Heart right ventricle (tissue), 16 donors: ENCODE measurements at places on chromosomes 7 and 10. TPM values are rescaled to one million over a fixed set of nuclear protein-coding genes. Genes with fewer than 3 reads are reported as not detected.

DNA sequence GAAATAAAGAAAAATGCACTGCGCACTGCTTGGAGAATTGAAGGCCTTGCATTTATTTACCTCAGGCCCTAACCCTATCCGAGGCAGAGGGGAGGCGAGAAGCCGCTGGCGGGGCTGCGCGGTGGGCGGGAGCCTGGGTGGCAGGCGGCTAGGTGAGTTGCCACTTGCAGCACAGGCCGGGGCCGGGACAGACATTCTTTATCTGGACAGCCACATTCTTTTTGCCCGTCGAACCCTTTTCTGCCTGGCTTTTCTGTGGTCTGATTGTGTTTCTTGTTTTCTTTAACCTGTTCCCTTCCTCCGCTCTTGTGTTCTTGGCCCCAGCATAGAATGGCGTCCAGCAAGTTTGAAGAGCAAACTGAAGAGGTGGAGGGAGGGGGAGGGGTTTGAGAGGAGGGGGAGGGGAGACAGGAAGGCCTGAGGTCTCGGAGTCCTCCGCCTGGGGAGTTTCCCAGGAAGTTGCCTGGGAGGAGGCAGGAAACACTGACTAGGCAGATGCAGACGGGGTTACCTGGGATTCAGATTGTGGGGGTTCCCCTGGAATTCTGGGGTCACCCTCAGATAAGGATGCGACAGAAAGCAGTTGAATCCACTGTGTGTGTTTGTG, 5.1 kb downstream of the SHH start:
- no peak overlapping the region for H3K4me3 ChIP-seq
- no peak overlapping the region for H3K27ac ChIP-seq
- peaks cover 100% of the 10 kb centered on the region for H3K27me3 ChIP-seq
- peaks cover 45% of the 10 kb centered on the region for H3K4me1 ChIP-seq
- no peak for DNase-seq

- no peak overlapping the region for H3K4me3 ChIP-seq
- H3K27ac ChIP-seq = peak overlapping the region; percentile 20
- peaks cover 94% of the 10 kb centered on the region for H3K36me3 ChIP-seq
- peaks cover 26% of the 10 kb centered on the region for H3K4me1 ChIP-seq
- no peaks in the 10 kb centered on the region for H3K27me3 ChIP-seq
- no peak for DNase-seq
These were observed 51.7 kb downstream of the HABP2 start for GRCh38 chr10:113604572-113604971.

Gene MPP7
- 3.5 TPM for polyA plus RNA-seq

Gene TMEM26
- 0.06 TPM for polyA plus RNA-seq

- no peaks in the 10 kb centered on the region for H3K36me3 ChIP-seq
- H3K27ac ChIP-seq = no peak overlapping the region
These were observed 282.1 kb upstream of the PPP2R2D start for GRCh38 chr10:131618587-131619267.

DNA sequence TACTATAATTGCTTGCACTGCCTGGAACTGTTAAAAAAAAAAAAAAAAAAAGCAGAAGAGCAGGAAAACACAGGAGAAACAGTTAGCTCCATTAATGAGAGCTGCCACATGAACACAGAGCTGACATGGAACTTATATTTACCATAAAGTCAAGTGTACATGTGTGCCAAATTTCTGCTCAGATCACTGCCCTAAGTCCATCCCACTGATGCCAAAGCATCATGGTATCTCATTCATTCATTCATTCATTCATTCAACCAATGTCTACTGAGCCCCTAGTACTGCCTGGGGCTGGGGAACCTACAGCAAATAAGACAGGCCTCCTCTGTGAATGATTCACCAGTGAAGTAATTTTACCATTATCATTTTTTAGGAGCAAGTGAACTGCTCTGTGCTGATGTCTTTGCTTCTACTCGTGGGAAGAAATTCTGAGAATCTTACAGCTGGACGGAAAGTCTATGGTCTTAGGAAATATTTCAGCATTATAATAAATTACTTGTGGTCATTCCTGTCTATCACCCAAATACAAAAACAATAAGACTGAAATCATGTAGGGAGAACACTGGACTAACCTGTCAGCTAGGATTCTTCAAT, 58.8 kb upstream of the ABLIM1 start:
- peaks cover 12% of the 10 kb centered on the region for H3K4me1 ChIP-seq
- no peaks in the 10 kb centered on the region for H3K27me3 ChIP-seq
- no peak overlapping the region for H3K4me3 ChIP-seq
- no peaks in the 10 kb centered on the region for H3K36me3 ChIP-seq
- peak overlapping the region; percentile 86 for H3K27ac ChIP-seq
- no peak for DNase-seq

DNA sequence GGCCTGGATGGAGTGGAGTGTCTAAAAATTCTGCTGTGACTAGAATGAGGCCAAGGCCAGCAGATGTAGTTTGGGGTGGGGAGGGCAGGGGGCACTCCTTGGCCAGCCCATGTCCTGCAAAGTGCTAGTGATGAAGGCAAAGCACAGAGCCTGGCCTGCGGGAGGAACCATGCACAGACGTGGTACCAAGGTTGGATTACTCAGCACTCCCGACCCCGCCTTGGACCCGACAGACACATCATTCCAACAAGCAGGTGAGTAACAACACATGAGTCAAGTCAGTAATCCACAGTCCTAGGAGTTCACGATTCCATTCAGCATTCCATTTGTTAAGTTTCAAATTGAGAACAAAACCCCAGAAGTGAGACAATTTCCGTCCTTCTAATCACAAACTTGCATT, 317.3 kb downstream of the TCERG1L start:
- H3K27me3 ChIP-seq = no peaks in the 10 kb centered on the region
- DNase-seq = no peak
- no peaks in the 10 kb centered on the region for H3K36me3 ChIP-seq
- H3K27ac ChIP-seq = no peak overlapping the region

Gene ABCB4
- 14.4 TPM for polyA plus RNA-seq

GRCh38 chr10:17476073-17476472, 21.7 kb upstream of the ST8SIA6 start:
- no peaks in the 10 kb centered on the region for H3K27me3 ChIP-seq
- peaks cover 22% of the 10 kb centered on the region for H3K4me1 ChIP-seq
- H3K36me3 ChIP-seq = no peaks in the 10 kb centered on the region
- DNase-seq = no peak

Gene ASAH2
- polyA plus RNA-seq = 0.39 TPM

Gene EPHB6
- 14.9 TPM for polyA plus RNA-seq

- H3K4me1 ChIP-seq = peaks cover 2% of the 10 kb centered on the region
- H3K4me3 ChIP-seq = no peak overlapping the region
- DNase-seq = peak; percentile 69
- H3K27me3 ChIP-seq = no peaks in the 10 kb centered on the region
These were observed 270.8 kb downstream of the ELFN1 start for GRCh38 chr7:1940863-1941262.

DNA sequence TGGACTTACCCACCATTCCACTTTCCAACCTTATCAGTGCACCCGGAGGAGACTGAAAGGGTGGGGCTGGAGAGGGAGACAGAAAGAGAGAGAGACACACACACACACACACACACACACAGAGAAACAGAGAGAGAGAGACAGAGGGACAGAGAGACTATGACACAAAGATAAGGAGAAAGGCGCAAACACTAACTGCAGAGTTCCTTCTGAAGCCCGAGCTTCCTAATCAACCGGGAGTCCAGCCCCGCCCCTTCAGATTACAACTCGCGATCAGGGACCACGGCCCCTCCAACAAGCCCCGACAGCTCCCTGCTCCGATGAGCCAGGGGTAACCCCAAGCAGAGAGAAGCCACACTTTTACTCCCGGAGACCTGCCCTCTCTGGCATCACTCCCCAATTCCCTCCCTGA, 499 bp downstream of the GAL3ST4 start:
- no peak for DNase-seq
- peaks cover 28% of the 10 kb centered on the region for H3K27me3 ChIP-seq
- no peaks in the 10 kb centered on the region for H3K36me3 ChIP-seq

DNA sequence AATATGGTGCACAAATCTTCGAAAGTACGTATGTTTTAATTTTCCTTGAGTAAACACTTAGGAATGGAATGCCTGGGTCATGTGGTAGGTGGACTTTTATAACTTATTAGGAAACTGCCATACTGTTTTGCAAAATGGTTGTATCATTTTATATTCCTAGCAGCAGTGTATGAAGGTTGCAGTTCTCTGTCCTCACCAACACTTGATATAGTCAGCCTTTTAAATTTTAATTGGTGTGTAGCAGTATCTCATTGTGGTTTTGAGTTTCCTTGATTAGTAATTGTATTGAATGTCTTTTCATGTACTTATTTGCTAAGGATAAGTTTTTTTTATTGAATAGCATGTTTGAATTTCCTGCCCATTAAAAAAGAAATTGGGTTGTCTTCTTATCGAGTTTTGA, 926 bp upstream of the PCBD1 start:
- H3K27me3 ChIP-seq = no peaks in the 10 kb centered on the region
- H3K36me3 ChIP-seq = peaks cover 14% of the 10 kb centered on the region
- no peak overlapping the region for H3K4me3 ChIP-seq
- DNase-seq = no peak

- no peaks in the 10 kb centered on the region for H3K36me3 ChIP-seq
- peak overlapping the region; percentile 73 for H3K27ac ChIP-seq
- peaks cover 9% of the 10 kb centered on the region for H3K27me3 ChIP-seq
- H3K4me1 ChIP-seq = peaks cover 82% of the 10 kb centered on the region
These were observed 31.7 kb downstream of the CAMK2B start for GRCh38 chr7:44293561-44294324.

DNA sequence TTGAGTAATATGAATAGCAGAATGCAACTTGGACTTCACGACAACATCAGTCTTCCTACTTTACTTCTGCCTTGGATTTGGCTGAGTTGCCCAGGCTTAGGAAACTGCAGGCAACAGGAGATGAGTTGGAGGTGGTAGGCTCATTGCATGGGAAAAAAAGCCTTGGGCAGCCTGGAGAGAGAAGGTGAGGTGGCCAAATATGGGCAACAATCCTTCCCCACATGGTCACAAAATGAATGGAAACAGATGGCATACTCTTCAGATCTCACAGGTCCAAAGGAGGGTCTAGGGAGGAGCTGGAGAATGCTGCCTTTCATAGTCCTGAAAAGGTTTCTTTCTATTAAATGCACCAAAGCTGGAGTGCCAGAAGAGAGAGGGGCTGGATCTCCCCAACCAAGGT, 128.6 kb upstream of the AOAH start:
- H3K27ac ChIP-seq = no peak overlapping the region
- no peak overlapping the region for H3K4me3 ChIP-seq
- H3K36me3 ChIP-seq = peaks cover 47% of the 10 kb centered on the region

DNA sequence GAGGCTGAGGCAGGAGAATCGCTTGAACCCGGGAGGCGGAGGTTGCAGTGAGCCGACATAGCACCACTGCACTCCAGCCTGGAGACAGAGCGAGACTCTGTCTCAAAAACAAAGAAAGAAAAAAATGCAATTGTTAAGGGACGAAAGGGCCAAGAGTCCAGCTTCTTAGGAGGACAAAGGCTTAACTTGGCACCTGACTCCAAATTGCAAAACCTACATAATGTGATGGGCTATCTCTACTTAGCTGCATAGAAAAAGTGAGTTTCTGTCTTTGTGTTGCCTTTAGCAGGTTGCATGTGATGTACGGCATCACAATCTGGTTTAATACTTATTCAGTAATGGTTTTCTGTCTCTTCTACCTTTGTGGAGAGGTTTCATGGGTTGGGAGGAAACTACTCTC, 8.6 kb upstream of the MYO1G start:
- H3K27me3 ChIP-seq = no peaks in the 10 kb centered on the region
- H3K4me1 ChIP-seq = peaks cover 38% of the 10 kb centered on the region
- H3K36me3 ChIP-seq = no peaks in the 10 kb centered on the region
- no peak for DNase-seq

Gene HOXA7
- polyA plus RNA-seq = not detected

GRCh38 chr10:29888321-29888720, 171.1 kb downstream of the JCAD start:
- no peaks in the 10 kb centered on the region for H3K36me3 ChIP-seq
- no peak for DNase-seq
- no peaks in the 10 kb centered on the region for H3K27me3 ChIP-seq

DNA sequence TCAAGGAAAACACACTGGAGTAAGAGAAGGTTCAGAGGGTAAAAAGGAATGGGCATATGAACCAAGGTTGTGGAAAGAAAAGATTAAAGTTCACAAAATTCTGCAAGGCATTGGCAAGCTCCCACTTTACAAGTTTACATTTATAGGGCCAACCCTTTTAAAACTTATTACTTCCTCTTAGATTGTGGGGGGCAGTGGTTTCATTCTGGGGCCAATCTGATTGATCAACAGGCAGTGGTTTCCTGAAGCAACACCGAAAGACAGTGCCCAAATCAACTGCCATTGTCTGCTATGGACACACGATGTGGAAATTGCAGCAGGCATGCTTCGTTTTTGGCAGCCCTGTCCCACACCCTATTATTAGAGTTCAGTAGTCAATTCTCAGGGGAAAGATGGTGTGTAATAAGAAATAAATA, 154.0 kb downstream of the SGMS1 start:
- no peaks in the 10 kb centered on the region for H3K36me3 ChIP-seq
- DNase-seq = no peak
- no peak overlapping the region for H3K4me3 ChIP-seq
- peaks cover 51% of the 10 kb centered on the region for H3K4me1 ChIP-seq
- H3K27me3 ChIP-seq = no peaks in the 10 kb centered on the region
- peak overlapping the region; percentile 31 for H3K27ac ChIP-seq

DNA sequence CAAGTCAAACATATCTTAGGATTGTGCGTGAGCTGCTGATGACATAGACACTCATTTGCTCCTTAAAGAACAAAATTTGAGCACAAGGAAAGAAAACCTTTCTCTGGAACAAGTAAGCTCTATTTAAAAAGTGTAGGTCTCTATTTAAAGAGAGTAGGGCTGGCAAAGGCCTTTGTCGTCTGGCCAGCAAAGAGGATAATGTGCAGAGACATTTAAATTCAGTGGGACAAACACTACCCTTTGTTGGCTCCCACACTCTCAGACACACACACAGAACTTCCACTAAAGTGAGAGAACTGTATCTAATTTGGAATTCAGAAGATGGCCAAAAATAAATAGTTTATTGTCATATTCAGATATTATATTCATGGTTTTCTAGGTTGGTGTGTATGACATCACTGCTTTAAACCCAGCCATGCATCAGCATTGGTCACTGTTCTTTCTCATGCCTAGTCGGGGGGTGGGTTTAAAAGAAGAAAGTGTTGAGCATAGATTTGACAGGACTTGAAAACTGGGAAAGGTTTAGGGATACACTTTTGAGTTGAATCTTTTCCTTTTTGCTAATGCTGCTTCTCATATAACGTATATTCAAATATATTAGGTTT, 49.5 kb upstream of the HDAC9 start:
- no peak for DNase-seq
- H3K4me3 ChIP-seq = no peak overlapping the region
- H3K36me3 ChIP-seq = no peaks in the 10 kb centered on the region
- H3K4me1 ChIP-seq = no peaks in the 10 kb centered on the region

DNA sequence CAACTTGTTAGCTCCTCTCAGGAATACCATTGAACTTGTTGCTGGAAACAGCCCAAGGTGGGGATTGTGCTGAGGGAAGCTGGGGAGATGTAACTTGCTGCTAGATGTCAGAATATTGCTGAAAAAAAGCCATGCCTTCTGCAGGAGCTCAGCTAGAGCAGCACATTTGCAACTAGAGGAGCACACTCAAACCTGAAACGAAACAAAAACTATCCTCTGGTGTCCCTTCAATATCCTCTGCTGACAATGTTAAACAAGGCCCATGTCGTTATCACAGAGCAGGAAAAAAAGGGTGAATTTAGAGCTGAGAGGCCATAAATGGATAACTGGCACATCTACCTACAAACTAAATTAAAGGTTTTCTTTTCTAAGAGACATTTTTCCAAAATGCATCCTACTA, 53.7 kb upstream of the MACC1 start:
- H3K27me3 ChIP-seq = no peaks in the 10 kb centered on the region
- H3K36me3 ChIP-seq = no peaks in the 10 kb centered on the region
- H3K27ac ChIP-seq = peak overlapping the region; percentile 30
